ENCODE measurements at places on chromosomes 3 and 15.

DNA sequence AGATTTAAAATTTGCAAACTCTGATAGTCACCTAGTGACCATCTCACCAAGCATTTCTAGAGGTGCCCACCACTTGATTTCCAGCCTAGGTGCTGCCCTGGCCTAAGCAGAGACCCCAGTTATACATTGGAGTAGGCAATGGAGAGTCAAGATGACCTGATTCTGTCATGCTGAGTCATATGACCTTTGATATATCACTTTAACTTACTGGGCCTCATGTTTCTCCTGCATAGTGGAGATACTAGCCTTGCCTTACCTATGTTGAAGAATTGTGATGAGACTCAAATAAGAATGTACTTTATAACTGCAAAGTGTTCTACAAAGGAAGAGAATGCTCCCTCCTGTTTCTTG, 75.5 kb upstream of the XCR1 start:
- DNase-seq = no peak

DNA sequence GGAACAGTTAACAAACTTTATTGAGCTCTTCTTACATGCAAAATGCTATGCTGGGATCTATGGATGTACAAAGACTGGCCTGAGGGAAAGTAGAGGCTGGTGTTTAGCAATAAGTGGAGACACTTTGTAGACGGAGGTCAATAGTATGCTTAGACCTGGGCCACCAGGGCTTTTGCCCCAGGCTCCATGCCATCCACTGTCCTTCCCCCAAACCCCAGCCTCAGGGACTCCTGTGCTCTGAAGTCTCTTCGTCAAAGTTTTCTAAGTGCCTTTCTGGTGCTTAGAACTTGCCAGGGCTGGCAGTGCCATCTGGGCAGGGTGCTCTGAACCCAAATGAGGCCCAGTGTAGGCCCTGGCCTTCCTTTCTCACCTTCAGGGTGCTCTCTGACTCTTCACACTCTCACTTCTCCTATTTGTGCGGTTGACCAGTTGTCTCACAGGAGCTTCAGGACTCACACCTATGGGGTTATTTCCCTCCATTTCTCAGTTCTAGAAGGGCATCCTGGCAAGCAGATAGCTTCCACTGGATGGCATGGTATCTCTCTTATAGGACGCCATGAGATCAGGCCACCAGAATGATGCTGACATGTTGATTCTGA, 21.8 kb upstream of the KCNAB1 start:
- DNase-seq = no peak

DNA sequence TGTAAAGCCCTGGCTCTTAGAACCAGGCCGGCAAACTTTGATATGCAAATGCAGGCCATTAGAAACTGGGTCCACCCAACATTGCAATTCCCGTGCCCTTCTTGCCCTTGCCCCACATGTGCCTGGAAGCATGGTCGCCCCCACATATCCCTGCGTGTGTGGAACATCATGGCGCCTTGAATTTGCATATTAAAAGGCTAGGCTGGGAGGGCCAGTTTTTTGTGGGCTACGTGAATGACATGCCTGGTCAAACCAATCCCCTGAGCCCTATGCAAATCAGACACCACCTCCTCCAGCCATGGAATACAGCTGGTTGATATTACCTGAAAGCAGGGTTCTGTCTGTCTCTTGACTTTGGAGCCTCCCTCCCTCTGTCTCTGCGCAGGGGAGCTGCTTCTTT, 58.7 kb upstream of the ARHGEF26 start:
- DNase-seq = no peak

DNA sequence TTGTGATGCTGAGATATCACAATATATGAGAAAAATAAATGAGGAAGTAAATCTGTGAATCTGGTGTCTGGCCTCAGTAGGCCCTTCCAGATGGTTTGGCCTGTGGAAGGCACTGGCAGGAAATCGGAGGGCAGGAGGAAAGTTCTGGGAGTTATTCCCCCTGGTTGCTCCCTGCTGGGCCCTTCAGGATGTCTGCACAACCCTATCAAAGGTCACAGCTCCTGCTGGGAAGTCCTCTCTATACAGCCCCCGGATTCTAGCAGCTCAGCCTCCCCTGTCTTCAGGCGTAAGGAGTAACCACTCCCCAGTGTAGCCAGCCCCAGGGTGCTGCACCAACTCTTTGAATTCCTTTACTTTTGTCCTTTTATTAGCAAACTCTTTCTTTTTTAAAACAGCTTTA, 56.2 kb downstream of the WNT7A start:
- no peak for DNase-seq

DNA sequence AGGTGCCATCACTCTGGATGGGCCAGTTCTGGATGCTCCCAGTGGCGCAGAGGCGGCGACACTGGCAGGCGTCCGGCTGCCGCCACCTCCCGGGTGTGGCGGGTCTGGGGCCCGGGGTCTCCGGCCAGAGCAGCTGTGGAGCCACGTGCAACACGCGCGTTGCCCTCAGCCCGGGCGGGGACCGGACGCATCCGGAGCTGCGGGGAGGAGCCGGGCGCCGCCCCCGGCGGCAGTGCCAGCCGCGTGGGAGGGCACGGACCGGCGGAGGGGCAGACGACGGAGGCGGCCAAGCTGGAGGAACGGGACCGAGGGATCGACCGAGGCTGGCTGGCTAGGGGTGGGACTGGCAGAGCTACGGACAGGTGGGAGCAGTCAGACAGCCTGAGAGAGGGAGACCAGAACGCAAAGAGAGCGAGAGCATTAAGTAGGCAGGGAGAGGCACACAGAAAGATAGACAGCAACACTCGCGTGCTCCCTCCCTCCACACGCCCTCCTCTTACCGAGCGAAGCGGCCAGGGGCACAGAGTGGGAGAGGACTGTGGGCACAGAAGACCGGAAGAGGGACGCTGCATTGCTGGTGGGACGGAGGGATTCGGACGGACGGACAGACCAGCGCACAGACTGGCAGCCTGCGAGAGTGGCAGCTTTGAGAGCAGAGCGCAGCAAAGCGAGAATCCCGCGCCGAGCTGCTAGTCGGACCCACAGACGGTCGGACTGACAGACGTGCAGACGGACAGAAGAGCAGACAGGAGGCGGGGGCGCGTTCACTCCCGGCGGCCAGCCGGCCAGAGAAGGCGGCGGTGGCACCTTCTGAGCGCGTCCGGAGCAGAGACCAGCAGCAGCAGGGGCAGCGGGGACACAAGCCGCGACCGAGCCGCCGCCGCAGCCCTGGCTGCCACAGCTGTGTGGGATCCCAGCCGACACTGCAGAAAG, at the start of gene ARPP21:
TSS of gene ARPP21 (plus strand) at position 272 of the 933 bp plus-strand sequence. CDS start 42,227 bp downstream, outside the sequence.
- no peak for DNase-seq

DNA sequence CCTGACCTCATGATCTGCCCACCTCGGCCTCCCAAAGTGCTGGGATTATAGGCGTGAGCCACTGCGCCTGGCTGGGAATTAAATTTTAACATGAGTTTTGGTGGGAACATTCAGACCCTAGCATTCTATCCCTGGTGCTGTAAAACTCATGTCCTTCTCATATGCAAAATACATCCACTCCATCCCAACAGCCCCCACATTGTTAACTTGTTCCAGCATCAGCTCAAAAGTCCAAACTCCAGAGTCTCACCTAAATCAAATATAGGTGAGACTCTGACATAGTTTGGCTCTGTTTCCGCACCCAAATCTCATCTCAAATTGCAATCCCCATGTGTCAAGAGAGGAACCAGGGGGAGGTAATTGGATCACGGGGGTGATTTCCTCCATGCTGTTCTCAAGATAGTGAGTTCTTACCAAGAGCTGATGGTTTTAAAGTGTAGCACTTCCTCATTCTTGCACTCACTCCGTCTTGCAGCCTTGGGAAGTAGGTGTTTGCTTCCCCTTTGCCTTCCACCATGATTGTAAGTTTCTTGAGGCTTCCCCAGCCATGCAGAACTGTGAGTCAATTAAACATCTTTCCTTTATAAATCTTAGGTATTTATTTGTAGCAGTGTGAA, 96.2 kb upstream of the PLCL2 start:
- no peak for DNase-seq

- DNase-seq = no peak
Measured at GRCh38 chr3:3068358-3068881, 41.8 kb downstream of the IL5RA start.

GRCh38 chr15:70033529-70034140, 64.1 kb downstream of the TLE3 start:
- no peak for DNase-seq

GRCh38 chr3:186551387-186551786, 7.2 kb upstream of the CRYGS start:
- DNase-seq = no peak

- no peak for DNase-seq
Measured at GRCh38 chr3:14492948-14493881, 46.9 kb downstream of the GRIP2 start.

DNA sequence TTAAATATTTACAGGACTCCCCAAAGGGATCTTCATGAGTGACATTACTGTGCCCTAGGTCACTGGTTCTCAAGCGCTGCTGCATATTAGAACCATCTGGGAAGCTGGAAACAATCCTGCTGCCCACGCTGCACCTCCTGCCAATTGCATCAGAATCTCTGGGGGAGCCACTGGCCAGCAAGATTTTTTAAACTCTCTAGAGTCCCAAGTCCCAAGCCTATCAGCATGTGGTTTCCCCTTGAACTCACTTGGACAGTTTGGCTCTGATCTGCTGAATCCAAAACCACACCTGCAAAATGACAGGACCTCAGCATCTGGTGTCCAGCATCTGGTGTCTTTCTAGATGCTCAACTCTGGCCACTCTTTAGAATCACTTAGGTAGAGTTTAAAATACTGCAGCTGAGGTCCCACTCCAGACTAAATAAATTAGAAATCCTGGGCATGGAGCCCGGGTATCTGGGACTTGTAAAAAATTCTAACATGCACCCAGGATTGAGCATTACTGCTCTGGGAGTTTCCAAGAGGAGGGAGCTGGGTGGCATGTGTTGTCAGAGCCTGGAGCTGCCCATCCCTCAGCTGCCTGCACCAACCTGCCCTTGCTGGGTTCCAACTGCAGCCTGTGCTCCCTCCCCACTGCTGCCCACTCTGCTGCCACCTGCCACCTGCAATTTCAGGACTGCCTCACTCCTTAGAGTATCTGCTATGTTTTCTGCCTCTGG, 311.3 kb downstream of the SLC9A9 start:
- DNase-seq = no peak

DNA sequence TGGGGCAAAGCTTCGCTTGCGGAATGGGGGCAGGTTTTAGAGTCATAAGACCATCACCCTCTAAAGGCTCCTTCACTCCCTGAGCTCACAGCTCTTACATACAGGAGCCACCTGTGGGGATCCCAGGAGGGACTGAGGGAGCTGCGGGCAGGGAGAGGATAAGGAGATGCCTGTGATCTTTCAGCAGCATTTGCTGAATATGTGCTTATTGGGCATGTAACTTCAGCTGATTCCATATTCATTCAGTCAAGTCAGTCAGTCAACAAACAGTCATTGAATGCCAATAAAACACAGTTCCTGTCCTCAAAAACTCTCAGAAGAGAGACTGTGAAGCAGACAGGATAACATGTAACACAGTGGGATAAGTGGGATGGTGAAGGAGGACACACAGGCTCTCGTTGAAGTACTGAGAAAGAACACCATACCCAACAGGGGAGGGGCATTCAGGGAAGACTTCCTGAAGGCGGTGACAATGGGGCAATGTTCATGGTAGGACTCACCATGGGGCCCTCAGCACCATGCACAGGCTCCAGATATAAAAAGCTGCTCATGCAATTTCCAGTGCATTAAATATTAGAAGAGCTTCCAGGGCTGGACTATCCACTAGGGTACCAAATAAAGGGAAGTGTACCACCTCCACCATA, 240.9 kb downstream of the UACA start:
- DNase-seq = no peak

GRCh38 chr3:177438596-177439220, 241.4 kb upstream of the TBL1XR1 start:
- DNase-seq = no peak

DNA sequence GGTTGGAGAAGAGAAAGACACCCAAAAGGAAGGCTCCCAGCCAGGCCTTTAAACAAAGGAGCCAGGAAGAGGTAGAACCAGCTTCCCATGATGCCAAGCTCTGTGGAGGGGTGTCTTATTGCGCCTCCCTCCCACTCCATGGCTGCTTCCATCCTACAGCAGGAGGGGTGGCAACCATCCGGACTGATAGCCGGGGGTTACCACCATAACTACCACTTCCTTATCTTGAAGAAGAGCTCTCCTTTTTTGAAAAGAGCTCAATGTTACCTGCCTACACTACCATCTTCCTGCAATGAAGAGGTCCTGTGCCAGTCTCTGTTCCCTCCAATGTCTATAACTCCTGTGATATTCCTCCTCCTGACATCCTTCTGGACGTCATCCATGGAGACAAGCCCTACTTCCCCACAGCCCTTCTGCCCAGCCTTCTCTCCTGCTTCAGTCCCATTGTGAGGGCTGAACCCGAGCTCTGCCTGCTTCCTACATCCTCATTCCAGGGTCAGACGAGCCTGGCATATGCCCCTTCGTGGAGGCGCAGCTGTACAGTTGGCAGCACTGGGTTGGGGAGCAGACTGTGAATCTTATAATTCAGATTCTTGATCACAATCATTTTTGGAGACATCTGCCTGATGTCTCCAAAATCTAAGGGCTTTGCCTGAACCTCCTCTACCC, 8.5 kb downstream of the CCDC9B start:
- DNase-seq = no peak

DNA sequence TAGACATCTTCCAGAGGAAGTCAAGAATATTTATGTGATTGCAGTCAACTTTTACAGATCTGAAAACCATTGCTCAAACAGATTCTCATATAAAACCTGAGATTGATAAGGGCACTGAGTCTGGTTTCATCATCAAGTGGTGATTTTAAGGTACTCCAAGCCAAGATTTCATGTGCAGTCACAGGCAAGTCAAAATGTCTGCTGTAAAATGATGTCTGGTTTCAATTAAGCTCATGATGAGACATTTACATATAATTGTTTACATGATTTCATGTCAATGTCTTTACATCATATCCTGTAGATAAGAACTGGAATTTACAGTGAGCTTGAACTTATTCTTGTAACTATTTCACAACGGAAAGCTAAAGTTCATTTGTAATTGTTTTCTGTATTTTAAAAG, 1215.5 kb downstream of the ROBO2 start:
- DNase-seq = peak; percentile 68

GRCh38 chr3:102176333-102177050, 258.3 kb upstream of the ZPLD1 start:
- no peak for DNase-seq

- DNase-seq = no peak
Measured at GRCh38 chr15:76296849-76297248, 14.4 kb downstream of the ETFA start.

DNA sequence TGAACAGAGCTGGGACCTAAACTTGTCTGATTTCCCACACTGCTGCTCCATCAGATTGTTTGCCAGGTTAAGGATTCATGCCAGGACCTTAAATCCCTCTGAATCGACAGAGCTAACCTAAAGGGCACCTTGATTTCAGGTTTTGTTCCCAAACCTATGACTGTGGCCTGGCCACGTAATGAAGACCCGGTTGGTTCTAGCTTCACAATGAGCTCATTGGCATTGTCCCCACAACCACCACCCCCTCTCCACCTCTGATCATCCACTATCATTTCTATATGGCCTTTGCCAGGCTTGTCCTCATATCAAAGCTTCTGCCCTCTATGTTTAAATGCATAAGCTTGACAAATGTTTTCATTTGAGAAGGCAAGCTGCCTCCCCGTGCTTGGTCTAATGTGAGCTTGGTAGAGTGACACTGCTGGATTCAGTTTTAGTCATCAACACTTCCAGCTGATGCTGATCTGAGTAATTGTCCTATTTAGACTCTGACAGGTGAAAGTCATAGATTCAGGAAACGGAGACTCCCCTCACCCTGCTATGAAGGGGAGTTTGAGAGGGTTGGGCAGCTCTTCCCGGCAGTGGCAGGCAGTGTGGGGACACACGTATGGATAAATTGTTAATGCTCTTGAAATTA, 407.1 kb upstream of the CFAP20DC start:
- no peak for DNase-seq
